T-helper 17 cell (primary cell): ENCODE measurements at places on chromosomes 1 and 21.

DNA sequence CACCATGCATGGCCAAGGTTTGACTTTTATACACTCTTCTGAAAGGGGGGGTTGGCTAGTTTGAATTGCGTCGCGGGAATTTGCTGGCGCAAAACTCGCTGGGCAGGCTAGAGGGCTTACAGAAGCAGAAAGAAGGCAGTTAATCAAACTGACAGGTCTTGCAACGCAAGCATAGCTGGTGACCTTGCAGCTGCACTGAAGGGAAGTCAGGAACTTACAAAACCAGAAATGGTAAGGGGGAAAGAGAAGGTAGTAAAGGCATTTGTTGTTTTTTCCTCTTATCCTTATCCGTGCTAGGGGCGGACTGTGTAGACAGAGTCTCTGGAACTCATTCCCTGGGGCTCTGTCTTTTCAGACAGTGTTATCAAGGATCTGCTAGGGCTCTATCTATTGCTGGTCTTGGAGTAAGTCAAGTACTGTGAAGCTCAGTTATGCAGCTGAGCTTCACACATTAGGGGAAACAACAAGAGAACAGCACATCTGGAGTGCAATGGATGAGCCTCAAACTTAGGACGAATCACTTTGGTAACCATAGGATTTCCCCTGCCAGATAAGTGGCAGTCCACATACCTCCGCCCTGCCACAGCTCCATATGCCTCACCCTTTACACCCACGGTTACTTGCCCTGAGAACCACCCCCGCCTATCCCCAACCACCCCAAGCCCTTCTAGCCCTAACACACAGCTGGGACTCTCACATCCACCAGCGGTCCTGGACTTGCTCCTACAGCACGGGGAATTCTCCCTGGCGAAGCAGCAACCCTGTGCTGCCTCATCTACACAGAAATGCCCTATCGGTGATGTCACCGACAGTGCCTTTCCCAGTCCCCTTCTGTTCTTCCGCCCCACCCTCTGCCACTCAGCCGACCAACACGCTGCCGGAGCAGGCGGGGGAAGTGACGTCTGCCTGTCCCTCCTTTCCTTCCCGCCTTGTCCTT, 251.4 kb downstream of the FAM72C start:
- no peak for DNase-seq

- DNase-seq, result no peak
These were observed 38.3 kb downstream of the CD34 start for GRCh38 chr1:207872621-207873020.

DNA sequence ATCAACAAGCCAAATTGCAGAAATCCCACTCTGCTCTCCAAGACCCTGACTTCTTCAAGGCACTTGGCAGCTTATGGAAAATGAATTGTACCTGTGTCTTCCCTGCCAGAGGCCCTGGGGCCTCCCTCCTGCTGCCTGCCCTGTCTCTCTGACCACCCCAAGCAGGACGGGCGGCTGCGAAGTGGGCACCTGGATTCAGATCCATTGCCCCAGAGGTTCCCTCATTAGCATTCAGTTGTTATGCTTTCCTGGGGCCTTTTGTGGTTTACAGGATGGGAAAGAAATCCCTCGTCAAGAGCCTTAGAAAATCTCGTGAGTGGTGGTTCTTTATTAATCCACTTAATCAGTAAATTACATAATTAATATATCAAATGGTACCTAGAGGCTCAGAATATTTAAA, 179.3 kb downstream of the TNR start:
- DNase-seq, result no peak

- DNase-seq, result peak; percentile 58
These were observed 701 bp downstream of the CEP170 start for GRCh38 chr1:243254233-243254926.

DNA sequence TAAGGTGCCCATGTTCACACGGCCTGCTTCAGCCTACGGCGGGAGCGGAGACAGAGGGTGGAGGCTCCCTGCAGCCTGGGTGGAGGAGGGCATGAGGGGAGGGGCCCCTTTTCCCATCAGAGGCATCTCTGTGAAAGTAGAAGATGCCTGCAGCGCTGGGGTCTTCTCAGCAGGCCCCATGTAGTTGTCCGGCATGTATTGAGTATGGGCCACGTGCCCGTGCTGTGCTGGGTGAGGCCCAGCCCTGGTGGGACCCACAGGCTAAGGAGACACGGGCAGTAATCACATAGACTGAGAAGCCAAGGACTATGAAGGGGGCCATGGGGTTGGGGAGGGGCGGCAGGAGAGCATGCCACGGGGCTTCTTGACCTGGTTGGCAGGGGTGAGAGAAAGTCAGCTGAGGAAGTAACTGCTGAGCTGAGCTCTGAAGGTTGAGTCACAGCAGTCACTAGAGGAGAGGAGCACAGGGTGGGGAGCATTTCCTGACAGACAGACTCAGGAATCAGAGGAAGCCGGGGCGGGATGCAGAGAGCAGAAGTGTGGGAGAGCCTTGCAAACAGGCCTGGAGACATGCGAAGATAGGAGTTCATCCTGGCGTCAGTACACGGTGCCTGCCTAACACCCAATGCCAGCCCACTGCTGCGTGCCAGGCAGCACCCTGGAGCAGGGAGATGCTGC, 21.6 kb downstream of the PSEN2 start:
- no peak for DNase-seq

DNA sequence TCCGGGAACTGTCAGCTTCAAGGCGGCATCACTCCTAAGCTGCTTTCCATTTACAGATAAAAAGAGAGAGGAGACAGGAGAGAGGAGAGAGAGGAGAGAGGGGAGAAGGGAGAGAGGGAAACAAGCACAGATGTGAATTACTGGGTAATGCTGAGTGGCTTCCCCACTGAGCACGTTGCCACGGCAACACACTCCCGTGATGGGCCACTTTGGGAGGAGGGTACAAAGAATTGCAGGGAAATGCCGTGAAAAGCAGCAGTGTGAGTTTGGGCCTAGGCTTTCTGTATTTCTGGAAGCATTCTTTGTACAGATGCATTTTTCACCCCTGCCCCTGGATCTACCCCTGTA, 128.0 kb upstream of the IRF2BP2 start:
- DNase-seq, result no peak

DNA sequence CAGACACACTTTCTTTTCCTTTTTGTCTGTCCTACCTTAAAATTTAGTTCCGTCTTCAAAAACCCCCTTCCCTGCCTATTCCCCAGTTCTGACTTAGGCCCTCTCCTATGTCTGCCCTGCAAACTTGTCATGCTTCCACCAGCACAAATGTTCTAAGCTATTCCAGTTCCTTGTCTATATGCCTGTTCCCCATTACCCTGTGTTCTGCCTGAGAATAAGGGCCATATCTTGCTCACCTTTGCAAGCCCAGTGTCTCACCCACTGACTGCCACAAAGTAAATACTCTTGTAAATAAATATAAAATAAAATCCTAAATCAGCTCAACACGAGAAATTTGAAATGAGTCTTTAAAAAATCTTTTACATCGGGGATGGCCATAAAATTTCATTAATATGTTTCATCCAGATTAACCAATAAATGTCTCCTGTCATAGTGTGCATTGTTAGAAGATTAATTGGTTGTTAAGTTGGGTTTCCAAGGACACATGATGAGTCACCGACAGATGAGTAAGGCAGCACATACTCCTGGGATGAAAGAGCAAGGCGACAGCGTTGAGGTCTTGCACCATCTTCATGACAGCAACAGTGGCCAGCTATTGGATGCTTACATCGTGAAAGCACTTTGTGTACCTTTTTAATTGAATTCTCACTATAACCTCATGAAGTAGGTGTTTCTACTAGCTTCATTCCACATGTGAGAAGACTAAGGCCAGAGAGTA, 92.6 kb upstream of the NGF start:
- DNase-seq, result no peak

DNA sequence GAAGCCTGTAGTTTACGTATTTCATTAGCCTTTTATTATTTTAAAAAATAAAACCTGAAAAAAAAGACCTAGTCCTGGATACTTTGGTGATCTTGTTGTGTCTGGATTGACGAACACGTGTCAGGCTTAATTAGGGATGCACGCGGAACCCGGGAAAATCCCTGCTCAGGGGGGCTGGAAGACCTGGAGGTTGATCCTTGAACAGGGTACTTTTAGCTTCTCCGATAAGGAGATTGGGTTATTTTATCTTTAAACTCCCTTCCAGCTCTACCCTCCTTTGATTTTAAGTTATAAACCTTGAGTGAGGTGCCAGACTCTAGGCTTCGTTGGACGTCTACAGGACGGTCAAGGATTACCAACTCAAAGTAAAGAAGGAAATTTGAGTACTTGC, 552 bp upstream of the ZNF691 start:
- no peak for DNase-seq

DNA sequence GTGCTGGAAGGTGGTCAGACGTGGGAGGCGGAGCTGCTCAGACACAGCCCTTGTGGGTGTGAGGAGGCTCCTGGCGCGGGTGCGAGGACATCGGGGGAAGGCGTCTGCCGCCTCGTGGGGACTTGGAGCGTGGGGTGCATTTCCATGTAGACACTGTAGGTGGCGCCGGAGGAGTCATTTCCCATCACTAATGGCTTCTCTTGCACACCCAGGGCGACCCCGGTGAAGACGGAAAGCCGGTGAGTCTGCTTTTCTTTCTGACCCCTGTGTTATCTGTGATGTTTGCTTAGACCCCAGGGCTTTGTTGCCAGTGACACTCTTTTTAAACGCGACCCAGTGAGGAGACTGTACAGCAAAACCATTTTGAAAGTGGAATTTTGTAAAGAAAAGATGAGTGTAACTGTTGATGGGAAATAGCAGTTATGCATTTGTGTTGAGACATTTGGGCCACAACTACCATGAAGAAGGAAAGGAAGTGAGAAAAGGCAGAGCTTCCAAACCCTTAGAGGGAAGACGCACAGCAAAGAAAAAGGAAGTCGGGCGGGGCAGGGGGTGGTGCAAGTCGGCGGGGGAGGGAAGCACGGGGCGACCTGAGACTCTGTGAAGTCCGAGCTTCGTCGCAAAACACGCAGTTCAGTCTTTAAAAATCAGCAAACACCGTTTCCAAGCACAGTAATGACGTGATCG, 64.0 kb downstream of the SLC19A1 start:
- DNase-seq, result peak; percentile 64

- no peak for DNase-seq
These were observed 53.8 kb downstream of the LYPLAL1 start for GRCh38 chr1:219227360-219228057.

DNA sequence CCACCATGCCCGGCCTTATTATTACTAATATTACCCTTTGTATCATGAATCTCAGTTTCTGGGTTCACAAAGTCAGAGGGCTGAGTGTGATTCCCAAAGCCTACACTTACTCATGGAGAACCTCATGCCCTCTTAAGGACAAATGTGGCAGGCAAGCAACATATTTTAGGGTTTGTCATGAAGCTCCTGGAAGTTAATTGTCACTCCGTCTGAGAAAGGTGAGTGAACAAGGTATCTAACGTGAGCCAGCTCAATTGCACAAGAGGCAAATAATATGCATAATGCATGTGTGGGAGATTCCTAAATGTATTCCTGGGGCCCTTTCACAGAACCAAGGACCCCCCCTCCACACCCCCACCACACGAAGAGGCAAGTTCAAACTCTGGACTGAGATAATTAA, 10.1 kb upstream of the TIAM1 start:
- DNase-seq, result no peak

DNA sequence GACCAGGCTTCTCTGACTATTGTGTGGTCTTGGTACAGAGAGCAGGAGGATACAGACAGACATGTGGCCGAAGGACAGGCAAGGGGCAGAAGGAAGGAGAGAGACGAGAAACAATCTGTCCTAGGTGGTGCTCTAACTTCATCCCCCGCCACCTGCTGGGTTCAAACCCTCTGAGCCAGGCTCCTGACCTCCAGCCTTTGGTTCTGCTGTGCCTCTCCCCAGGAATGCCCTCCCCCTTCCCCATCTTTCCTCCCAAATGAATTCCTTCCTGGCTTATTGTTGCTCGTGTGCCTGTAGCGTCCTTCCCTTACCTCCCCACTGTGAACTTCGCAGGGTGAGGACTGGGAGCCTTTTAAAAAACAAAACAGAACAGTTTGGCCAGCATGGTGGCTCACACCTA, 5.4 kb downstream of the TCEA3 start:
- no peak for DNase-seq

DNA sequence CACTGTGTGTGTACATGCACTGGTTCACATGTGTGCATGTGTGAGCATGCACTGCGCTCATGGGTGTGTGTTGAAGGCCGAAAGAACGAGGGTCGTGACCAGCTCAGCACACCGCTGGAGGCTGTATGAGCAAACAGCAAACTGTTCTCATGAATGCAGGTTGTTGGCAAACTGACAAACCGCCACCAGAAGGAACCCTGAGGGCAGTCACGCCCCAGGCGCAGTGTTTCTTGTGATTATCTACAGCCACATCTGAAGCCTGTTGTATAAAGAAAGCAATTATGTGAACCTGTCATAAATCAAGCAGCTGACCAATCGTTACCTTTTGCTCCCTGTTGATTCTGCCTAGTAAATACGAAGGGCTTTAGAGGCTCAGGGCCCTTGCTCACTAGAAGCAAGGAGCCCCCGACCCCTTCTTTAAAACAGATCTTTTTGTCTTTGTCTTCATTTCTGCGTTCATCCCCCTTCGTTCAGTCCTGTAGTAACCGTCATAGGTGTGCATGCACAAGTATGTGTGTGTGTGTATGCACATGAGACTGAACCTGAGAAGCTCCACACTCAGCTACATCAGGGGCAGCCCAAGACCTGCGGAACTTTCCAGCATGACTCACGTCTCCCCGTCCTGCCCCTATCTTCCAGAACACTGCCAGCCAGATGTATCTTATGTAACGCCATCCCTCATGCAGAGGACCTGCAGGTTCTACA, 16.8 kb upstream of the RIPK4 start:
- no peak for DNase-seq

GRCh38 chr1:70745199-70745598, 302.4 kb downstream of the PTGER3 start:
- DNase-seq, result no peak

DNA sequence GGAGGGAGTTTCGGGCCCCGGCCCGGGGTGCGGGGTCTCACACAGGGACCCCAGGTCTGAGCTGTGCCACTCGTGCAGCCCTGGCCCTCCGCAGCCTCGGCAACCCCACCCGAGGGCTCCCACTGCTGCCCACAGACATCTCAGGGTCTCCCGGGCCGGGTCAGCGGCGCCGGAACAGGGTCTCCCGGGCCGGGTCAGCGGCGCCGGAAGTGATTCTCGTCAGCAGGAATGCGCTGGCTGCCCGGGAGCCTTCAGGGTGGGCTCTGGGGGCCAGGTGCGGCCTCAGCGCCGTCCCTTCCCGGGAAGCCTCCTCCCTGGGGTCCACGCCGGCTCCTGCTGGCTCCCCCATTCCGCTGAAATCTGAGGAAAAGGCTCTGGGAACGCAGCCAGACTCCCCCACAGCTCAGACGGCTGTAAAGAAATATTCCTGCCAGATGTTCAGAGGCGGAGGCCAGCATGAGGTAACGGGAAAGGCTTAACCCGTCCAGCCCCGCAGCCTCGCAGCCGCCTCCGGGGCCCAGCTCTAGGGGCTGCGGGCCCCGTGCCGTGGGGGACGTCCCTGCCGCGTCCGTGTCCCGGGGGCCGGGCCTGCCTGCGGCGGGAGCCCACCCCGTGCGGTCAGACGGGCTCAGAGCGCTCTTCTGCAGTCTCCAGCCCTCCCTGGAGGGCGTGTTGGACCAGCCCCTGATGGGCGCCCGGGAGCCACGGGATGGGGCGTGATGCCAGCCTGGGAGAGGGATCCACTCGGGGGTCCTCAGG, 8.7 kb upstream of the COL6A1 start:
- DNase-seq, result no peak

GRCh38 chr1:215529571-215529970, 37.5 kb upstream of the KCTD3 start:
- no peak for DNase-seq

GRCh38 chr21:41792711-41793110, 25.9 kb upstream of the RIPK4 start:
- DNase-seq, result no peak
